ENCODE measurements at places on chromosomes 4 and X.
A peak's percentile ranks its signal among the peaks of the same experiment; 100 is the strongest.

- no peak for DNase-seq
Measured at GRCh38 chrX:794311-794710, 163.7 kb downstream of the SHOX start.

DNA sequence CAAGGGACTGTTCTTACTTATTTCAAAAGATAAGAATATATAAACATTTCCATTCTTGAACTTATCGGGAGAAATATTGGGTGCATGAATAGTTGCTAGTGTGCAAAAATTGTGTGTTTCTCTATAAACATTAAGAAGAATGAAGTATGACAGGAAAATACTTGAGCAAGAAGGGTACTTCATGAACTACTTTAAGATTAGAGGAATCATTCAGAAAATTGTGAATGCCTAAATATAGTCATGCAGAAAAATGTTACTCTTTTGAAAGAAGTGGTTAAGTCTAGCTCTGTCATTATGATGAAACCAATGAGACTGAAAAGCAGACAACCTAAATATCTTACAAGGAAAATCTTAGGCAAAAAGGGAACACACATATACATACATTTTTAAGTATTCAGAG, 207.8 kb upstream of the PCDH18 start:
- no peak for DNase-seq

DNA sequence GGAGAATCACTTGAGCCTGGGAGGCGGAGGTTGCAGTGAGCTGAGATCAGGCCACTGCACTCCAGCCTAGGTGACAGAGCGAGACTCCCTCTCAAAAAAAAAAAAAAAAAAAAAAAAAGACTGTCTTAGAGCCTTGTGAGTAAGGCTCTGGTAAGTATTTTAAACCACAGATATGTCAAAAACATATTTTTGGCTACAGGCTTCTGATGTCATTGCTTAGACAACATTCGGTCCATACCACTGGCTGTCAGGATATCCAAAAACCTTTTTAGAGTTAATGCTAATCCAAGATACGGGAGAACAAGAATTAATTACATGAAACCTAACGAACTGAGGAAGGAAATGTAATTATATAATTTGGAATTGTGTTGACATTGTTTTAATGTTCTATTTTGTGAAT, 999.5 kb upstream of the PABPC4L start:
- no peak for DNase-seq

- DNase-seq = no peak
Measured at GRCh38 chr4:95462921-95463320, 85.9 kb downstream of the UNC5C start.

- DNase-seq = no peak
Measured at GRCh38 chr4:101835121-101835904, 44.8 kb downstream of the BANK1 start.

GRCh38 chr4:22237155-22237751, 278.6 kb downstream of the ADGRA3 start:
- peak; percentile 5 for DNase-seq

- DNase-seq = no peak
Measured at GRCh38 chr4:169098532-169098931, 88.5 kb upstream of the CBR4 start.

GRCh38 chrX:39067866-39068265, 266.6 kb downstream of the MID1IP1 start:
- no peak for DNase-seq

DNA sequence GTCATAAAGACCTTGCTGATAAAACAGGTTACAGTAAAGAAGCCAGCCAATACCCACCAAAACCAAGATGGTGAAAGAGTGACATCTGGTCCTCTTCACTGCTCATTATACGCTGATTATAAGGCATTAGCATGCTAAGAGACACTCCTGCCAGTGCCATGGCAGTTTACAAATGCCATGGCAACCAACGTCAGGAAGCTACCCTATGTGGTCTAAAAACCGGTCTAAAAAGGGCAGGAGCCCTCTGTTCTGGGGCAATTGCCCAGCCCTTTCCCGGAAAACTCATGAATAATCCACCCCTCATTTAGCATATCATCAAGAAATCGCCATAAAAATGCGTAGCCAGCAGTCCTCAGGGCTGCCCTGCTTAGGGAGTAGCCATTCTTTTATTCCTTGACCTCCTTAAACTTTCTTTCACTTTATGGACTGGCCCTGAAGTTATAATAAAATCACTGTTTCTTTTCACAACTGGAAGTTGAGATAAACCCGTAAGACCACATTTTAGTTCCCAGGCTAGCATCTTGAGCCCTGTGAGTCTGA, 260.5 kb upstream of the FAT1 start:
- no peak for DNase-seq

GRCh38 chr4:138938366-138938690, 77.3 kb upstream of the NOCT start:
- no peak for DNase-seq

DNA sequence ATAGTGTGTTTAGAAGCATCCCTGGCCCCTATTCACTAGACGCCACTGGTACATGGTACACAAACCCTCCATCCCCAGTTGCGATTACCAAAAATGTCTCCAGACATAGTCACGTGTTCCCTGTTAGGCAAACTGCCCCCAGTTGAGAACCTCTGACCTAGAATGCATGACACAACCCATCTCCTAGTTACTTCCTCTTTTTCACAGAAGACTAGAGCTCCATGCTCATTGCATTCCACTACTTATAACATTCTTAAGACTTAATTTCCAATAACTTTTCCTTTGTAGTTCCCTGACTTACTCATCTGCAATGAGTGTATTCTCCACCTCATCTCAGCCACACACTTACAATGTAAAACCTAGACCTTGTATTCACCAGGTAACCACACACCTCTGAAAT, 68.6 kb downstream of the PRSS12 start:
- no peak for DNase-seq

GRCh38 chrX:46865281-46865680, 28.4 kb downstream of the RP2 start:
- DNase-seq = no peak

DNA sequence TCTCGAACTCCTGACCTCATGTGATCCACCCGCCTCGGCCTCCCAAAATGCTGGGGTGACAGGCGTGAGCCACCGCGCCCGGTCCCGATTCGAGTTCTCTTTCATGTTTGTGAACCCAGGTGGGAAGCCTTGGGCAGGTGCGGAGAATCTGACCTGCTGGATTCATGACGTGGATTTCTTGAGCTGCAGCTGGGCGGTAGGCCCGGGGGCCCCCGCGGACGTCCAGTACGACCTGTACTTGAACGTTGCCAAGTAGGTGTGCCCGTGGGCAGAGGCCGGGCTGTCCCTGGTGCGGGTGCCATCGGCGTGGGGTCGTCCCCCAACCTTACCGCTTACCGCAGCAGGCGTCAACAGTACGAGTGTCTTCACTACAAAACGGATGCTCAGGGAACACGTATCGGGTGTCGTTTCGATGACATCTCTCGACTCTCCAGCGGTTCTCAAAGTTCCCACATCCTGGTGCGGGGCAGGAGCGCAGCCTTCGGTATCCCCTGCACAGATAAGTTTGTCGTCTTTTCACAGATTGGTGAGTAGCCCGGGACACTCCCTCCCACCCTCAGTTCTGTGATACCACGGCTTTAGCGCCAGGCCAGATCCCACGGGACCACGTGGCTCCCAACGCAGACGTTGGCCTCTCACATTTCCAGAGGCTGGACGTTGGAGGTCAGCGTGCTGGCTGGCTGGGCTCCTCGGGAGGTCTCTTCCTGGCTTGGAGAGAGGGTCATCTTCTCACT, 15.6 kb downstream of the IL3RA start:
- DNase-seq = no peak

DNA sequence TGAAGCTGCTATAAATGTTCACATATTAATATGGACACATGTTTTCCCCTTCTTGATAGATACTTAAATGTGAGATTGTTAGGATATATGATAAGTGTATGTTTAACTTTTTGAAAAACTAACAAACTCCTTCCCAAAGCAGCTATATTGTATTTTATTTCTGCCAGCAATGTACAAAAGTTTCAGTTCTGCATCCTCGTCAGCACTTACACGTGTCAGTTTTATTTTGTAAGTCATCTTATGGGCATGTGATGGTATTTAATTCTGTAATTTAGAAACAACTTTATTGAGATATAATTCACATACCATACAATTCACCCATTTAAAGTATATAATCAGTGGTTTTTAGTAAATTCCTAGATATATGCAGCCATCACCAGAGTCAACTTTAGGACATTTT, 31.6 kb downstream of the RAPGEF2 start:
- DNase-seq = no peak

GRCh38 chrX:133048751-133049150, 48.2 kb downstream of the USP26 start:
- DNase-seq = no peak

DNA sequence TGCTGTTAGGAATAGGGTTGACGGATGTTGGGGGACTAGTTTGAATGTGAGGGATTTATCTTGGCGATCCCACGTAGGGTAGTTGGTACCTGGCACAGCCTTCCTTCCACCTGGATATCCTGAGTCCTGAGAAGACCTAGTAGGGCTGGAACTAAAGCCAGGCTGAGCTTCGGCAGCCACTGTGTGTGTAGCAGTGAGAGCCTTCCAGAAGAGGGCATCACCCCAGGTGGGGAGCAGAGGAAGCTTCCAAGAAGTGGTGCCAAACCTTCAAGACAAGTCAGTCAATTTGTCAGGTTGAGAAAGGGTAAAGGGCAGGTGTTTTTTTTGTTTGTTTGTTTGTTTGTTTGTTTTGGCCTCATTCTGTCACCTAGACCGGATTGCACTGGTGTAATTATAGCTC, 1.2 kb upstream of the FGFBP2 start:
- no peak for DNase-seq

DNA sequence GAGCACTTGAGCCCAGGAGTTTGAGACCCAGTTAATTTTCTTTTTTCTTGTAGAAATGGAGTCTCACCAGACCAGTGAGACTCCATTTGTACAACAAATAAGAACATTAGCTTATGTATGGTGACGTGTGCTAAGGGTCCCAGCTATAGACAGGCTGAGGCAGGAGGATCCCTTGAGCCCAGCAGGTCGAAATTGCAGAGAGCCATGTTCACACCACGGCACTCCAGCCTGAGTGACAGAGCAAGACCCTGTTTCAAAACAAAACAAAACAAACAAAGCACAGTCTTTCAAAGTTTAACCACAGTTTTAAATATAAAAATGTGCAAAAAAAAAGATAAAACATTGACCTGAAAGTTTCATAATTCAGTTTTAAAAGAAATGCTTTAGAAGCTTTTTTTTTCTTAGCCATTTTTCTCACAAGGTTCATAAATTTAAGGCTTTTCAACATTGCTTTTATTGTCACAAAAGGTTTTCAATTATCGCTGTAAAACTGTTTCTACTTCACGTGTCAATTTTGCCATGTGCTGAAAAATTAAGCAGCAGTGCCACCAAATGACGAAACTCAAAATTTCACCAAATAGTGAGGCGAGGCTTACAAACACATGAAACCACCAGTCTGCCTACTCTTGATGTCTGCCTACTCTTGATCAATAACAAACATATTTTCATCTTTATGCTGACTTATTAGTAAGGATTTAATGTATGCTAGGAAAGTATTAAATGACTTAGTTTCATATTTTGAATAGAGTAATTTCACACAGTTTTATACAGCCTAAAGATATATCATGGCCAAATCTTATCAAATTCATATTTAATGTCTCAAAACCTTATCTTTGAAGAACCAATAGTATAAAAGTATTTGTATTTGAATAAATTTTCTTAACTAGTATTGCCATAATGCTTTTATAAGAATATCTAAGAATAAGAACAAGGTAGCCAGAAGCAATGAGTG, 126.3 kb downstream of the NEK1 start:
- DNase-seq = peak; percentile 48

DNA sequence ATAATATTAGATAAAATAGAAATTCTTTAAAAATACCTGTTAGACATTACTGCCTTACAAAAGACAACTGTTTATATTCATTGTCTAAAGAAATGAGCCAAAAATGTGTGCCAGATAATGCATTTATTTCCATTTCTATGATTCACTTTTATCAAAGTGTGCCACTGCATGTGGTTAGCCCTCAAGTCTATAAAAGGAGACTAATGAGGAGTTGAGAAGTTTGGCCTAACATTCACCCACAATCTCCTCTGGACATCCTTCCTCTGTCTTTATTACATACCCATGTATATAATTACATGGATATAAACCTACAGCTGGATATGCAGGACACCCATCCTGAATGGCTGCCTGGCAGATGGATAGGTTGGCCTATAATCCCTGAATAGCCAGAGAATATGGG, 42.6 kb upstream of the PDE5A start:
- DNase-seq = no peak

GRCh38 chrX:43083016-43083415, 305.1 kb upstream of the PPP1R2C start:
- no peak for DNase-seq

- no peak for DNase-seq
Measured at GRCh38 chr4:104507112-104507511, 12.4 kb upstream of the CXXC4 start.

- no peak for DNase-seq
Measured at GRCh38 chr4:128837679-128838078, 28.2 kb downstream of the JADE1 start.

- DNase-seq = peak; percentile 61
Measured at GRCh38 chrX:154123241-154124219, 20.5 kb upstream of the OPN1LW start.

DNA sequence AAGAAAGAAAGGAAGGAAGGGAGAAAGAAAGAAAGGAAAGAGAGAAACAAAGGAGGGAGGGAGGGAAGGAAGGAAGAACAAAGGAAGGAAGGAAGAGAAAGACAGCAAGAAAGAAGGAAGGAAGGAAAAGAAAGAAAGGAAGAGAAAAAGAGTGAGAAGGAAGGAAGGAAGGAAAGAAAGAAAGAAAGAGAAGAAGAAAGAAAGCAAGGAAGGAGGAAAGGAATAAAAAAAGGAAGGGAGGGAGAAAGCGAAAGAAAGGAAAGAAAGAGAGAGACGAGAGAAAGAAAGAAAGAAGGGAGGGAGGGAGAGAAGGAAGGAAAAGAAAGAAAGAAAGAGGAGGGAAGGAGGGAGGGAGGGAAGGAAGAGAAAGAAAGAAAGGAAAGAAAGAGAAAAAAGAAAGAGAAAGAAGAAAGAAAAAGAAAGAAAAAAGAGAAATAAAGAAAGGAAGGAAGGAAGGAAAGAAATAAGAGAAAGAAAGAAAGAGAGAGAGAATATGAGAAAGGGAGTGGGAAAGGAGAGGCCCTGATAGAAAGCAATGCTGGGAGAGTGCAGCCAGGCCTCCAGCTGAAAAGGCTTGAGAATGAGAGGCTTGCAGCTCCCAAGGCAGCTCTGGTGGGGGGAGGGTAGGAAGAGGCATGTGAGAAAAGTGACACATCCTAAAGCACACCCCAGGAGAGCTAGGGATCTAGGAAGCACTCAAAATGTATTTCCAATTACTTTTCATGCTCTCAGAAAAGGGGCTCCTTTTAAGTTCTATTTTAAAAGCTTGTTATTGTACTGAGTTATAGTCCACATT, 134.0 kb upstream of the ZIC3 start:
- DNase-seq = no peak

GRCh38 chr4:1683261-1683735, 815 bp downstream of the FAM53A start:
- no peak for DNase-seq

DNA sequence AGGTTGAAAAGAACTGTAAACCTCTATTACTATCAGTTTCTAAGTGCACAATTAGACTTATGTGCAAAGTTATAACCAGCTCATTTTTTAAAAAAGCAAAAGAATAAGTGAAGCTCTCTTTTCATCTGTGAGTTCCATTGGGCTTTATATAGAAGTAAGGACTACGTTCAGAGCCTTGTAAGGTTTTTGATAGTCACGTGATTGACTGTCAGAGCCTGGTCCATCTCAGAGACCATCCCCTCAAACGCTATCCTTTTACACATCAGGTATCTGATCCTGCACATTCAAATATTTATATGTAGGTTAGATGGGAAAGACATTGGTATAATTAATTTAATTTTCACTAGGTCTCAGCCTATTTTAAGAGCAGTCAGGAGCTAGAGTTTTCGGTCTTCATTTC, 279.3 kb downstream of the INPP4B start:
- peak; percentile 34 for DNase-seq
